ENCODE measurements at places on chromosomes 16 and 17. TPM values are rescaled to one million over a fixed set of nuclear protein-coding genes. Genes with fewer than 3 reads are reported as not detected.

DNA sequence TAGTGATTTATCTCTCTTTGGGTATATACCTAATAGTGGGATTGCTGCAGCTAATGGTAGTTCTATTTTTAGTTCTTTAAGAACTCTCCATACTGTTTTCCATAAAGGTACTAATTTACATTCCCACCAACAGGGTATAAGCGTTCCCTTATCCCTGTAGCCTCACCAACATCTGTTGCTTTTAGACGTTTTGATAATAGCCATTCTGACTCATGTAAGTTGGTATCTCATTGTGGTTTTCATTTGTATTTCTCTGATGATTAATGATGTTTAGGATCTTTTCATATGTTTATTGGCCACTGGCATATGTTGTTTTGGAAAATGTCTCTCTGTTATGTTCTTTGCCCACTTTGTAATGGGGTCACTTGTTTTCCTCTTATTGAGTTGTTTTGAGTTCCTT, 88.5 kb upstream of the ZNF267 start:
- no peaks in the 10 kb centered on the region for H3K4me1 ChIP-seq
- H3K27ac ChIP-seq: no peak overlapping the region
- H3K36me3 ChIP-seq: peaks cover 3% of the 10 kb centered on the region
- DNase-seq: no peak
- H3K27me3 ChIP-seq: no peaks in the 10 kb centered on the region

- no peak overlapping the region for H3K27ac ChIP-seq
- peaks cover 9% of the 10 kb centered on the region for H3K36me3 ChIP-seq
- H3K4me1 ChIP-seq: peaks cover 33% of the 10 kb centered on the region
- no peak overlapping the region for H3K4me3 ChIP-seq
- no peaks in the 10 kb centered on the region for H3K27me3 ChIP-seq
- DNase-seq: no peak
These were observed 79.2 kb upstream of the LGALS9 start for GRCh38 chr17:27551701-27552248.

GRCh38 chr16:61419791-61420190, 616.4 kb downstream of the CDH8 start:
- no peak overlapping the region for H3K27ac ChIP-seq
- no peaks in the 10 kb centered on the region for H3K36me3 ChIP-seq
- no peaks in the 10 kb centered on the region for H3K4me1 ChIP-seq
- no peak overlapping the region for H3K4me3 ChIP-seq
- no peak for DNase-seq

GRCh38 chr17:34416116-34416515, 53.1 kb upstream of the CCL1 start:
- no peak for DNase-seq
- no peaks in the 10 kb centered on the region for H3K36me3 ChIP-seq
- H3K27me3 ChIP-seq: peaks cover 28% of the 10 kb centered on the region
- no peak overlapping the region for H3K4me3 ChIP-seq
- H3K4me1 ChIP-seq: peaks cover 6% of the 10 kb centered on the region

- H3K4me3 ChIP-seq: no peak overlapping the region
- no peaks in the 10 kb centered on the region for H3K4me1 ChIP-seq
- no peaks in the 10 kb centered on the region for H3K27me3 ChIP-seq
- DNase-seq: no peak
- H3K36me3 ChIP-seq: no peaks in the 10 kb centered on the region
These were observed 14.7 kb downstream of the C1QTNF1 start for GRCh38 chr17:79038545-79039135.

- no peaks in the 10 kb centered on the region for H3K4me1 ChIP-seq
- no peak for DNase-seq
- no peaks in the 10 kb centered on the region for H3K36me3 ChIP-seq
- H3K27ac ChIP-seq: no peak overlapping the region
These were observed 37.4 kb upstream of the DLX4 start for GRCh38 chr17:49931416-49932137.

- H3K27me3 ChIP-seq: no peaks in the 10 kb centered on the region
- no peak for DNase-seq
- H3K4me3 ChIP-seq: no peak overlapping the region
- no peak overlapping the region for H3K27ac ChIP-seq
- no peaks in the 10 kb centered on the region for H3K4me1 ChIP-seq
These were observed 97.6 kb upstream of the DNAH17 start for GRCh38 chr17:78674595-78675315.

- H3K4me1 ChIP-seq: peaks cover 22% of the 10 kb centered on the region
- no peak overlapping the region for H3K4me3 ChIP-seq
- H3K27ac ChIP-seq: peak overlapping the region; percentile 50
- no peak for DNase-seq
These were observed 13.4 kb upstream of the CD300A start for GRCh38 chr17:74452841-74453661.

- H3K36me3 ChIP-seq: no peaks in the 10 kb centered on the region
- H3K4me1 ChIP-seq: no peaks in the 10 kb centered on the region
- H3K27ac ChIP-seq: no peak overlapping the region
- no peak for DNase-seq
- H3K4me3 ChIP-seq: no peak overlapping the region
These were observed 930.9 kb upstream of the CDH8 start for GRCh38 chr16:62967163-62967562.

DNA sequence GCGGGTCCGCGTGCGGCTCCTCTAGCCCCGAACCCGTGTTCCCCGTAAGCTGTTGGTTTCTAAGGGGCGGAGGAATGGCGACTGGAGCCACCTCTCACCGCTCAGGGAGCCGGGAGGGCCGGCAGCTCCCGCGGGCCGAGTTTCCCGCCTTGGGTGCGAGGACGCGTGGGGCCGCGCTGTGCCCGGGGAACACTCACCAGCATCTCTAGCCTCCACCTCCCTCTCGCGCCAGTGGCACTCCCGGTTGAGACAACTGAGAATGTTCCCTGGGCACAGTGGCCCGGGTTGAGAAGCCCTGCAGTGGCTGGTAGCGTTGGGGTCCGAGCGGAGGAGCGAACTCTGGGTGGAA, 560 bp downstream of the TELO2 start:
- peaks cover 12% of the 10 kb centered on the region for H3K4me1 ChIP-seq
- H3K36me3 ChIP-seq: peaks cover 2% of the 10 kb centered on the region
- peak overlapping the region; percentile 99 for H3K27ac ChIP-seq
- peak overlapping the region; percentile 93 for H3K4me3 ChIP-seq
- no peak for DNase-seq
- H3K27me3 ChIP-seq: no peaks in the 10 kb centered on the region

GRCh38 chr17:50322271-50322670, 23.7 kb upstream of the XYLT2 start:
- no peaks in the 10 kb centered on the region for H3K36me3 ChIP-seq
- H3K4me1 ChIP-seq: no peaks in the 10 kb centered on the region
- no peak overlapping the region for H3K27ac ChIP-seq
- no peak for DNase-seq
- no peaks in the 10 kb centered on the region for H3K27me3 ChIP-seq

GRCh38 chr17:57369509-57369945, 113.2 kb downstream of the MSI2 start:
- peaks cover 9% of the 10 kb centered on the region for H3K36me3 ChIP-seq
- H3K4me3 ChIP-seq: no peak overlapping the region
- no peak for DNase-seq

GRCh38 chr17:61456688-61457225, 4.5 kb downstream of the TBX4 start:
- no peaks in the 10 kb centered on the region for H3K36me3 ChIP-seq
- no peak overlapping the region for H3K4me3 ChIP-seq
- no peak for DNase-seq
- H3K4me1 ChIP-seq: peaks cover 17% of the 10 kb centered on the region
- H3K27me3 ChIP-seq: peaks cover 81% of the 10 kb centered on the region

GRCh38 chr16:86462334-86463084, 47.8 kb upstream of the FOXF1 start:
- H3K27ac ChIP-seq: no peak overlapping the region
- no peaks in the 10 kb centered on the region for H3K36me3 ChIP-seq
- H3K27me3 ChIP-seq: no peaks in the 10 kb centered on the region
- no peaks in the 10 kb centered on the region for H3K4me1 ChIP-seq

DNA sequence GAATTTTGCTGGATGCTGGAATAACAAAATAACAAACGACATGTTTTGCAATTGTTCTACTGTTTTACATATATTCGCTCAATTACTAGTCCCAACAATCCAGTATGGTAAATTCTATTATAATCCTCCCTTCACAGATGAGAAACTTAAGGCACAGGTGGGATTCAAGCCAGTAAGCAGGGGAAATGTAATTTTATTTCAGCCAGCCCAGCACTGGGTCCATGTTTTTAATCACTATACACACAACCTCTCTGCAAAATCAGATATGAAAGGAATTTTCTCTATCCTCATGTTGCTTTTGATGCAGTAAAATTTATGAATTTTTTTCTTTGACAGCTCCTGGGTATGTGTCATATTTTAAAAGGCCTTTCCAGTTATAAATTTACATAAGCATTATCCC, 4.4 kb downstream of the KRTAP4-5 start:
- no peak overlapping the region for H3K27ac ChIP-seq
- no peaks in the 10 kb centered on the region for H3K4me1 ChIP-seq
- H3K36me3 ChIP-seq: no peaks in the 10 kb centered on the region
- H3K27me3 ChIP-seq: no peaks in the 10 kb centered on the region
- no peak for DNase-seq

DNA sequence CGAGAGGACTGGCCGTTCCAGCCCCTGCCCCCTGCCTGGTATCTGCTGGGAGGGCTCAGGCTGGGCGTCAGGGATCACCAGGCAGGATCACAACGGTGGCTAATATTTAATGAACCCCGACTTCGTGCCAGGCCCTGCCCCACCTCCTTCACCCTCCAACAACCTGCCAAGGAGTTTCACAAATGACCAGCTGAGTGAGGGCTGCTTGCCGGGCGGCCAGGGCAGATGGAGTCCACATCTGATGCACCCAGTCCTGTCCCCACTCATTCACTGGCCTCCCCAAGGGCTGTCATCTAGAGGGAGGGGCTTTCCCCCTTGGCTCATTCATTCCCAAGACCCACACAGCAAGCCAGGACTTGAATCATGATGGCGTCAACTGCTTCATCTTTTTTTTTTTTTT, 17.5 kb downstream of the UBALD1 start:
- H3K4me3 ChIP-seq: no peak overlapping the region
- peaks cover 5% of the 10 kb centered on the region for H3K27me3 ChIP-seq
- no peaks in the 10 kb centered on the region for H3K4me1 ChIP-seq
- no peaks in the 10 kb centered on the region for H3K36me3 ChIP-seq
- no peak for DNase-seq
- no peak overlapping the region for H3K27ac ChIP-seq

DNA sequence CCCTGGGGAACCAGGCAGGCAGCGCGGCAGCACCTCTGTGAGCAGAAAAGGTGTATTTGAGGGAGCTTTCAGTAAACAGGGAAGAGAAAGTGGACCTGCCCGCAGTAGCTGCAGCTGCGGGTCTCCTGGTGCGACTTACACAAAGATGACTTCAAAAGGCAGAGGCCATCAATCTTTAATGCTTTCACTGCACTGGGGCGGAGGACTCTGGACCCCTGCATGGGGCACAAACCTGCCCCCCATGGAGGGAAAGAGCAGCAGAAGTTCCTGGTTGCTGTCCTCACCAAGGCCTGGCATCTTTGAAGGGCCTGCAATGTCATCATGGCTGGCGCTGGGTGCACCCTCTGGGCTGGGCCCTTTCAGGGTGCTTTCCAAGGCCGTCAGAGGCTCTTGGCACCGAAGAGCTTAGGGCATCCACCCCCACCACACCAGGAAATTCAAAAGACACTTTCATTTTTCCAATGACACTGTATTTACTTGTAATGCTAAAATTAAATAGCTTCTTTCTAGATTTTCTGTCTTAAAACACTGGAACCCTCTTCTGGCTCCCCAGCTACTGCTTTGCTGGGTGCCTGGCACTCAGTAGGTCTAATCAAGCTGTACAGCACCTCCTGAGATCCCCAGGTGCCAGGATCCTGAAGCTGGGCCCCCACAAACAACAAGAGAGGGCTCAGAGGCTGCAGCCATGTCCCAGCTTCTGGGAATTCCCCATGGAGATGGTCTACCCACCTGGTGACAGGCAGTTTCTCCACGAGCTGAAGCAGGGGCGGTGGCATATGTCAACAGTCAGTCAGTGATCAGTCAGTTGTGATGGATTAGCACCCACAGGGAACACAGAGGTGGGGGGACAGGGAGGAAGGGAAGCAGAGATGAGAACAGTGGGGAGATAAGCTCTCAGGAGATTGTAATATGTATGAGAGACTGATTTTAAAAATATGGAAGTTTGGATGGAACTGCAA, 2.1 kb upstream of the CACNG1 start:
- no peak overlapping the region for H3K4me3 ChIP-seq
- no peaks in the 10 kb centered on the region for H3K4me1 ChIP-seq
- H3K36me3 ChIP-seq: no peaks in the 10 kb centered on the region
- no peak overlapping the region for H3K27ac ChIP-seq

- peaks cover 22% of the 10 kb centered on the region for H3K4me1 ChIP-seq
- no peaks in the 10 kb centered on the region for H3K27me3 ChIP-seq
- H3K4me3 ChIP-seq: no peak overlapping the region
- peaks cover 6% of the 10 kb centered on the region for H3K36me3 ChIP-seq
- no peak for DNase-seq
These were observed 32.8 kb downstream of the ARSG start for GRCh38 chr17:68324114-68324513.

GRCh38 chr17:57104461-57105175, 19.6 kb downstream of the AKAP1 start:
- H3K27ac ChIP-seq: no peak overlapping the region
- H3K36me3 ChIP-seq: no peaks in the 10 kb centered on the region
- DNase-seq: no peak

GRCh38 chr16:74605332-74605731, 1.6 kb downstream of the GLG1 start:
- peaks cover 40% of the 10 kb centered on the region for H3K36me3 ChIP-seq
- peak overlapping the region; percentile 94 for H3K4me3 ChIP-seq
- no peaks in the 10 kb centered on the region for H3K27me3 ChIP-seq

- H3K36me3 ChIP-seq: peaks cover 2% of the 10 kb centered on the region
- H3K4me1 ChIP-seq: peaks cover 45% of the 10 kb centered on the region
- DNase-seq: no peak
- H3K4me3 ChIP-seq: peak overlapping the region; percentile 84
- H3K27ac ChIP-seq: no peak overlapping the region
- peaks cover 14% of the 10 kb centered on the region for H3K27me3 ChIP-seq
These were observed 448 bp upstream of the TNFRSF12A start for GRCh38 chr16:3019594-3020246.

- no peaks in the 10 kb centered on the region for H3K36me3 ChIP-seq
- H3K27ac ChIP-seq: no peak overlapping the region
- peaks cover 36% of the 10 kb centered on the region for H3K27me3 ChIP-seq
- no peak for DNase-seq
- H3K4me3 ChIP-seq: no peak overlapping the region
These were observed 21.0 kb upstream of the PHB1 start for GRCh38 chr17:49435671-49436029.

The CMTR2 gene
- 25.7 TPM for total RNA-seq

The MT1G gene
- 8.0 TPM for total RNA-seq

The OR1F1 gene
- total RNA-seq: not detected

The WSCD1 gene
- not detected for total RNA-seq

The TRIM65 gene
- total RNA-seq: 28.7 TPM

The AATK gene
- total RNA-seq: 0.31 TPM

The EME1 gene
- total RNA-seq: 21.8 TPM

The PRSS21 gene
- total RNA-seq: 0.27 TPM
